ENCODE measurements at places on chromosomes 11 and 22. TPM values are rescaled to one million over a fixed set of nuclear protein-coding genes. Genes with fewer than 3 reads are reported as not detected.

Gene MS4A3
- not detected for total RNA-seq

Gene OR8B12
- not detected for total RNA-seq

Gene GRM5
- under 0.01 TPM for total RNA-seq

Gene ZNF280B
- 0.26 TPM for total RNA-seq

Gene KCNE3
- 0.13 TPM for total RNA-seq

Gene CDC42EP2
- 2.4 TPM for total RNA-seq

Gene KDM4E
- not detected for total RNA-seq

Gene MMP1
- total RNA-seq = 68.1 TPM

Gene LRRC55
- total RNA-seq = not detected

Gene PATZ1
- 3.2 TPM for total RNA-seq

Gene ACRV1
- total RNA-seq = not detected

Gene SLC7A4
- total RNA-seq = under 0.01 TPM

Gene KRTAP5-9
- not detected for total RNA-seq

Gene ANGPTL5
- total RNA-seq = not detected

Gene GPR83
- total RNA-seq = under 0.01 TPM

Gene OR52E8
- total RNA-seq = not detected

Gene OR52W1
- not detected for total RNA-seq

Gene LRRC4C
- not detected for total RNA-seq

Gene FHIP1B
- total RNA-seq = 7.4 TPM

Gene SPI1
- not detected for total RNA-seq

Gene AMOTL1
- 62.1 TPM for total RNA-seq

Gene APOL4
- total RNA-seq = under 0.01 TPM

Gene DRD2
- total RNA-seq = not detected

Gene PDE3B
- 0.13 TPM for total RNA-seq

Gene WT1
- total RNA-seq = not detected

Gene MPPED1
- total RNA-seq = not detected

Gene PAMR1
- total RNA-seq = 5.3 TPM

Gene PPP1R14B
- 392 TPM for total RNA-seq

Gene BTBD18
- total RNA-seq = not detected

Gene CDC42EP1
- total RNA-seq = 5.8 TPM

Gene OR10A2
- total RNA-seq = not detected

Gene SSH3
- total RNA-seq = 32.0 TPM

Gene PRSS23
- 101 TPM for total RNA-seq

Gene SCGB1A1
- total RNA-seq = not detected

Gene CHRDL2
- total RNA-seq = not detected

Gene GLYATL1
- not detected for total RNA-seq

Gene SAA1
- total RNA-seq = 1.6 TPM

Gene PARVA
- 7.6 TPM for total RNA-seq

Gene LMNTD2
- total RNA-seq = 0.90 TPM

Gene ADM
- 169 TPM for total RNA-seq

Gene OR52I2
- not detected for total RNA-seq

Gene RNF169
- 16.4 TPM for total RNA-seq

Gene OR51B5
- not detected for total RNA-seq

Gene CCDC89
- 0.13 TPM for total RNA-seq

Gene XKR3
- not detected for total RNA-seq

Gene RNF214
- total RNA-seq = 7.6 TPM

Gene MFRP
- not detected for total RNA-seq

Gene CASP1
- total RNA-seq = 10.8 TPM

Gene RAB1B
- 68.0 TPM for total RNA-seq

Gene TENM4
- 3.2 TPM for total RNA-seq

Gene CALCB
- total RNA-seq = 0.53 TPM

Gene OSM
- not detected for total RNA-seq

Gene TRIM51
- not detected for total RNA-seq

Gene TRMU
- total RNA-seq = 38.7 TPM

Gene PRRG4
- total RNA-seq = 7.7 TPM

Gene NXPE4
- not detected for total RNA-seq

Gene SLC22A9
- not detected for total RNA-seq
